CD4-positive, alpha-beta T cell treated with Interleukin-17A for 1 hour (primary cell): ENCODE measurements at places on chromosomes 5 and 9.

DNA sequence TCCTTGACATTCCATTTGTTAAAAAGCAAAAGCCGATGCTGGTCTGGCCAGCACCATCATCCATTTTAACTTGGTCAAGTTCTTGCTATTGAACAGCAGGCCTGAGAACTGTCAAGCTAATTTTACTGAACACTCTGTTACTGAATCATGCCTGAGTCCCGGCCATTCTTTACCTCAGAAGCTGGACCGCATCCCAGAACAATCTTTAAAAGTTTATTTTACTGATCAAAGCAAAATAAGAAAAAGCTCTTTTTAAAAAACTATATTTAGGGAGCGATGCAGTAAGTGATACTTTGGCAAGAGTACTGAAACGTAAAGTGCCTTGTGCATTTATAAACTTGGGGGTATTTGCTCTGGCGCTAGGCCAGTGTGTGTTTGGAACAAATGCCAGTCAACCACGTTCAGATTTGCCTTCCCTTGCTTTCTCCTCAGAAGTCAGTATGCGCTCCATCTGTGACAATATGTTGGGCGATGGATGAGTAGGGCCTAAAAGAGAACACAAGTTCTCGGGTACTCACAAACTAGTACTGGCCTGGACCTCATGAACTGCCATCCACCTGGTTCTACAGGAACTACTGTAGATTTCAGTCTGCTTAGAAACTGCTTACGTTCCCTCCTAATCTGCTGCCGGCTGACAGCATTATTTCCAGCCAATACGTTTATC lies 161.9 kb downstream of the MAPKAP1 start:
- DNase-seq = no peak

DNA sequence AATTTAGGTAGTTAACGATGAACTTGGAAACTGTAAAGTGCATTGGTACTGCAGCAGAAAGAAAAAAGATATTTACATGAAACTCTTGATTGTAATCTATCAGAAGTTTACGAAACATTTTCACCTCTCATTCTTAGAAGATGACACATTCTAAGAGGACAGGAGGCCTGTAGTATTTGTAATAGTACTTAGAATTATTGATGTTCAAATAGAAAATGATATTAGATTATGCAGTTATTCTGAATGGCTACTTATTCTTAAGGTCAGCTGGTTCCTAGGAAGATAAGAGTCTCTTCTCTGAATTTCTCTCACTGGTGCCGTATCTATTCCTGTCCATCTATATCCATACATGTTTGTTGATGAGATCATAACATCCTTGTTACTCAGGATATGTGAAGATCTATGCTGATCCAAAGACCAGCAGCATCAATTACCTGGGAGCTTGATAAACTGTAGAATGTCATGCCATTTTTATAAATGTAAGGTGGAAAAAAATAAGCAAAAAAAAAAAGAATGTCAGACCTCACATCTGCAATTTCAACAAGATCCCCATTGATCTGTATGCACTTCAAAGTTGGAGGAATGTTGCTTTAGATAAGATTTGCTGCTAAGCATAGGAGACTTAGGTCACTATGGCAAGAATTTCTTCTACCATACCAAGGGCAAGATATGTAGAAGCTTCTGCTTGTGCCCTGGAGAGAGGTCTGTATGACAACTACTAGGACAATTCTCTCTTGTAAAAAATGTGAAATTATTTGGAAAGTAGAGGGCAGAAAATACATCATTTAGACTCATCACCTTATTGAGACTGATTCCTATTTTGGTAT lies 42.4 kb upstream of the RICTOR start:
- no peak for DNase-seq

GRCh38 chr5:65938256-65938655 lies 11.9 kb downstream of the ERBIN start:
- no peak for DNase-seq

DNA sequence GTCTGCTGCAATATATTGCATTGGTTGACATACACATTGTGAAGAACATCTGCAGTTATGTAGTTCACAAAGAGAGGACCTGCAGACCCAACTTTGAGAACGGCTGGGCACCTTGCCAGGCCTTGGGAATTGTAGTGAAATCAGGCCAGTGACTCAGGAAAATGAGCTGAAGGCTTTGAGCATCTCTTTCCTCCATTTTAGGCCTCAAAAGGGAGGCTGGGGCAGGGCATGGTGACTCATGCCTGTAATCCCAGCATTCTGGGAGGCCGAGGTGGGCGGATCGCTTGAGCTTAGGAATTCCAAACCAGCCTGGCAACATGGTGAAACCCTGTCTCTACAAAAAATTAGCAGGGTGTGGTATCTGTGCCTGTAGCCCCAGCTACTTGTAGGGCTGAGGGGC lies 1.4 kb upstream of the IPPK start:
- no peak for DNase-seq

DNA sequence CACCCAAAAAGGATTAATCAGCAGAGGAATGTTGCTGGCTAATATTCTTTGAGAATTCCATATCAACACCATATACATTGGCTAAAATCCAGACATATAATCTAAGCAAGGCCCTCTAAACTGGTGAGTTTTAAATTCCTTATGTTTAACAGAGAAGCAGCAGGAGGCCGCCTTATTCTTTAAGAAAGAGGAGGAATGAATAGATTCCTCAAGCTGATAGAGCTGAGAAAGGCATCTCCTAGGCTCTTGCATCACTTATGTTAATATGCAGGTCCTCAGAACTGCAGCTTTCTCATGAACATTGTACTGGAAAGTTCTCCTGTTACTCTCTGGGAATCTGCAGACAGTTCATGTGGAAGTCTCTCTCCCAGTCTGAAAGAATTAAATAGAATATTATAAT lies 20.1 kb upstream of the SMARCA2 start:
- no peak for DNase-seq

DNA sequence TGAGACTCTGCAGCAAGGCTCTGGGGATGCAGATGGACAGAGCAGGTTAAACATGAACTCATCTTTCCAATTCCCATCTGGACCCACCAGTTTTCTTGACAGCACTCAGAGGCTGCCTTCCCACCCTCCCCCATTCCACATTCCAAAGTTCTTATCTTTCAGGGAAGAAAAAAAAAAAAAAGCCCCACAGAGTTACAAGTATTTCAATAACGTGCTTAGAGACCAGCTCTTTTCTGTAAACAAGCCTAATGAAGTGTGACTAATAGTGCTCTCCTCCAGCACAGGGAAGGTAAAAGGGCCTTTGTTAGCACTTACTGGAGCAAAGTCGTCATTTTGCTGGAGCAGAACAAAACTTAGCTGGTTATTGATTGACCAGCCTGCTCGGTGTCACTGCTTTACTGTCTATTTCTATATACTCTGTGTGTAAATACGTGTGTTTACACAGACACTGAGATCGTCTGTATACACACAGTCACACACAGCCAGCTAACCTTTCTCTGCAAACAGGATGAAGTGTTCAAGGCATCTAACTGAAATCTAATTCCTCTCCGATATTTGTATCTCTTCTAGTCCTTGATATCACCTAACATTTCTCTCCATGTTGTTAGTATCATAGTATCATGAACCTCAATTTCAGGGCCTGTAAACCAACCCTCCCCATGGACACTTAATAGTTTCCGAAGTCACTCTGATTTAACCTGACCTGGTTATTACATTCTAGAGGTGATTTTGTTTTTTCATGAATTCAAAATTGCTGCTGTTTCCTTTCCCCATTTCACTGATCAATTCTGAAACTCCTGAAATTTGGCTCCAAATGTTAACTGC lies 84.9 kb downstream of the ZNF608 start:
- DNase-seq = no peak

- no peak for DNase-seq
These were observed 218.4 kb downstream of the PCSK1 start for GRCh38 chr5:96214442-96215197.

- DNase-seq = no peak
These were observed 25.3 kb upstream of the PPP1R2B start for GRCh38 chr5:156824800-156825199.

GRCh38 chr9:134566196-134566847 lies 75.3 kb upstream of the COL5A1 start:
- DNase-seq = no peak

DNA sequence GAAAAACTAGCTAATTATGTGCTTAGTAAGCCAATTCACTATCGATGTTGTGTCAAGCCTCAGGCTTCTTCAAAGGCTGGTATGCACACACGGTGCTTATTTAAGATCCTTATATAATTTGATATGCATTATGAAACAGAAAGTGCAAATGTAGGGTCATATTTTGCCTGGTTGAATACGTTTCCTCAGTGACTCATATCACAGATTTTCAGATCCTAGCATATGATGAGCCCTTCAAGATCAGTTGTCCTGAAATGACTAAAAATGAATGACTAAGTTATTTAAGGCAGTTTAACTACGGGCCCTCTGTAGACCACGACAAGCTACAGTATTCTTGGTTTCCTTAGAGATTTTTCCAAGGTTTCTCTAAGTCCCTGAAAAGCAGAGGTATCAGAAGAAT lies 778.3 kb downstream of the PRELID2 start:
- no peak for DNase-seq
